Activated T-helper 2 cell treated with anti-CD3 and anti-CD28 coated beads, Interferon-gamma antibody, Interleukin-2, Interleukin-4, amounts not matched to agents 10 μg/mL and 5 μg/mL and 100 μg/mL, durations not matched to agents 14 hours and 24 hours and 36 hours (primary cell): ENCODE measurements at places on chromosomes 4 and X. TPM values are rescaled to one million over a fixed set of nuclear protein-coding genes. Genes with fewer than 3 reads are reported as not detected.
A peak's percentile ranks its signal among the peaks of the same experiment; 100 is the strongest.

The DCAF4L1 gene
- 0.11 and 0.18 TPM in 2 replicates for total RNA-seq

DNA sequence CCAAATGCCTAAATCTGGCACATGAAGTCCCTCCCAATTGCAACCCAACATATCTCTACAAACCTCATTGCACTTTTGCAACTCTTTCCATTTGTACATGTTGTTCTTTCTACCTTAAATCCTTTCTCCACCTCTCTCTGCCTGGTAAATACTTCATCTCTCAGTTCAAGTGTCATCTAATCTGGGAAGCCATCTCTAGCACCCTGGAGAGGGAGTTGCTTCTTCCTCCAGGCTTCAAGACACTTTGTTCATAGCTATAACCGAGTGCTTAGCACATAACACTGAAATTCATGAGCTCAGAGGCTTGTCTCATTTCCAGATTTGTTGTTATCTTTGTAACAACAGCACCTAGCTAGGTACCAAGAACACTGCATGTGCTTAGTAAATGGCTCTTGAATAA lies 114.8 kb upstream of the NAP1L5 start:
- peaks cover 38% of the 10 kb centered on the region for H3K27me3 ChIP-seq
- H3K4me1 ChIP-seq, result no peaks in the 10 kb centered on the region
- H3K27ac ChIP-seq, result no peak overlapping the region
- H3K36me3 ChIP-seq, result no peaks in the 10 kb centered on the region

DNA sequence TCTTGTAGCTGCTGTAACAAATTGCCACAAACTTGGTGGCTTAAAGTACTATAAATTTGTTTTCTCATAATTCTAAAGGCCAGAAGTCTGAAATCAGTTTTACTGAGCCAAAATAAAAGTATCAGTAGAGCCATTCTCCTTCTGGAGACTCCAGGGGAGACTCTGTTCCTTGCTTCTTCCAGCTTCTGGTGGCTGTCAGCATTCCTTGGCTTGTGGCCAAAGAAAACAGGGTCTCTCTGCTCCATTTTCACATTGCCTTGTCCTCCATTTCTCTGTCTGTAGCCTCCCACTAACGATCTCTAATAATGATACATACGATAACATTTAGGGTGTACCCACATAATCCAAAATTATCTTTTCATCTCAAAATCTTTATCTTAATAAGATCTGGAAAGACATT lies 200.4 kb downstream of the MAB21L2 start:
- DNase-seq, result no peak
- no peak overlapping the region for H3K4me3 ChIP-seq
- no peaks in the 10 kb centered on the region for H3K36me3 ChIP-seq
- no peaks in the 10 kb centered on the region for H3K27me3 ChIP-seq
- no peak overlapping the region for H3K27ac ChIP-seq
- no peaks in the 10 kb centered on the region for H3K4me1 ChIP-seq

GRCh38 chr4:114393295-114394038 lies 205.1 kb upstream of the UGT8 start:
- no peak overlapping the region for H3K4me3 ChIP-seq
- H3K36me3 ChIP-seq, result no peaks in the 10 kb centered on the region
- no peak overlapping the region for H3K27ac ChIP-seq
- peaks cover 7% of the 10 kb centered on the region for H3K27me3 ChIP-seq
- no peak for DNase-seq

DNA sequence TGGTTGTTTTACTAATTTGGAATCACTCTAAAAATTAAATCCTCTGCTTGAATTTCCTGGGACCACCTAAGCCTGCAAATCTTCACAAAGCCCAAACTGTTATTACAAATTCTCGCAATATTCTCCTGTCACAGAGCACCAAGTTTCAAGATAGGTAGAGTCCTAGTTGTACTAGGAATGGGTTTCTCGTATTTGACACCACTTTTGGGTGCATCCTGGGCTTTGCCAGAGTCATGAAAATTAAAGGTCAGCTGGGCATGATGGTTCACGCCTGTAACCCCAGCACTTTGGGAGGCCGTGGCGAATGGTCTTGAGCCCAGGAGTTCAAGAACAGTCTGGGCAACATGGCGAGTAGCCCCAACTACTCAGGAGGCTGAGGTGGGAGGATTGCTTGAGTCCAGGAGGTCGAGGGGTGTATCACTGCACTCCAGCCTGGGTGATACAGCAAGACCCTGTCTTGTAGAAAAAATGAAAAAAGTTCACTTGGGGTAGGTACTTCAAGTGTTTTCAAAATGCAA lies 30.6 kb upstream of the MANBA start:
- no peaks in the 10 kb centered on the region for H3K27me3 ChIP-seq
- peaks cover 59% of the 10 kb centered on the region for H3K36me3 ChIP-seq
- H3K4me3 ChIP-seq, result no peak overlapping the region
- no peak overlapping the region for H3K27ac ChIP-seq

GRCh38 chr4:168773388-168774195 lies 236.5 kb downstream of the CBR4 start:
- no peak overlapping the region for H3K4me3 ChIP-seq
- peaks cover 11% of the 10 kb centered on the region for H3K27me3 ChIP-seq
- H3K4me1 ChIP-seq, result no peaks in the 10 kb centered on the region
- DNase-seq, result no peak
- H3K36me3 ChIP-seq, result no peaks in the 10 kb centered on the region

GRCh38 chrX:11757719-11758399 lies at the start of gene MSL3:
Gene MSL3 (plus strand): TSS chrX:11758237. CDS start chrX:11758264, 27 bp downstream.
- DNase-seq, result no peak
- H3K27me3 ChIP-seq, result peaks cover 25% of the 10 kb centered on the region
- H3K4me1 ChIP-seq, result peaks cover 17% of the 10 kb centered on the region

DNA sequence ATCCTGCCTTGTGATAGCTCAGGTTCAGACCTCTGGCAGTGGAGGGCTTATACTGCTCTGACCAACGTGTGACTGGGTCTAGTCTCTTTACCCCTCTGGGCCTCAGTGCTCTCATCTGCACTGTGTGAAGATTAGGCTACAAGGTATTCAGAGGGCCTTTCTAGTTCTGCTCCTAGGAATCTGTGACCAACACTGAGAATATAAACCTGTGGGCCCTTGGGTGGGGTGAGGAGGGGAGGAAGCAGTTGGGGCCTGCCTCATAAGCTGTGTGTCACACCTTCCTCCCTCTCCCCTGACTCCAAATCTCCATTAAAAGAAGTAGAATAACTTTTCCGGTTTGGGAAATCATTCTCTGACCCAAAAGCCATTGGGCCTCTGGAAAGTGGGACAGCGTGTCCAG lies 66.3 kb upstream of the MSN start:
- DNase-seq, result no peak
- peaks cover 55% of the 10 kb centered on the region for H3K4me1 ChIP-seq
- peaks cover 8% of the 10 kb centered on the region for H3K36me3 ChIP-seq
- H3K27ac ChIP-seq, result peak overlapping the region; percentile 91
- peak overlapping the region; percentile 17 for H3K4me3 ChIP-seq

GRCh38 chr4:30726090-30726675 lies 6.0 kb downstream of the PCDH7 start:
- no peak for DNase-seq
- H3K4me3 ChIP-seq, result no peak overlapping the region
- no peaks in the 10 kb centered on the region for H3K4me1 ChIP-seq
- no peaks in the 10 kb centered on the region for H3K36me3 ChIP-seq
